ENCODE measurements at places on chromosomes 4 and X.

- no peak for DNase-seq
Observed at GRCh38 chr4:34720571-34720970, 1523.7 kb downstream of the ARAP2 start.

DNA sequence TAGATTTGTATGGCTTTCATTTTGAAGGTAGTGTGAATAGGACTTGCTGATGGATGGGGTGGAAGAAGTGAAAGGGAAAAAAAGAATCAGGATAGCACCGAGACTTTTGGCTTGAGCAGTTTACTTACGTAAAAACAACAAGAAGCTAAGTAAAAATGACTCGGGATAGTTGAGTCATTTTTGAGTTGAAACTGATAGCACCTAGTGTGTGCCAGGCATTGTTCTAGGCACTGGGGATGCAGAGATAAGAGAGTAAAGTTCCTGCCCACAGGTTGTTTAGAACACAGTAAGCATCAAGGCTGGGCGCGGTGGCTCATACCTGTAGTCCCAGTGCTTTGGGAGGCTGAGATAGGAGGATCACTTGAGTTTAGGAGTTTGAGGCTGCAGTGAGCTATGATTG is 34.7 kb downstream of the ADD1 start:
- no peak for DNase-seq

- DNase-seq = no peak
Observed at GRCh38 chr4:73948990-73949706, 32.7 kb downstream of the PF4 start.

DNA sequence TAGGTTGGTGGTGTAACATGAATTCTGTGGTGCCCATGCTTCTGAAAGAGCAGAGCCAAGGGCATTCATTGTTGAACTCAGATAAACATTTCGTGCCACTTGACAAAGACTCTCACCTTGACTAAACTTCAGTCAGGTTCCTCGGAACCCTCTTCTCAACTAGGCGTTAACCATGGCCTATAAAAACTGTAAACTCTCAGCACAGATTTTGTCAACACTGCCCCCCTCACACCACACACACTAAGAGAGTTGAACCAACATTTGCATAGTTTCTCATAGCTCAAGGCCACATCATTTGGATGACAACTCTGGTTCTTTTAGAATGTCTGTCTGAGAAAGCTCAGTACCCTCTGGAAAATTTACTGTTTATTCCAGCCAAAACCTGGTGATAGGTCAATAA is 28.1 kb downstream of the CASP6 start:
- DNase-seq = no peak

All from CD4-positive, alpha-beta T cell treated with Interleukin-1 beta for 1 hour (primary cell).